ENCODE measurements at places on chromosomes 13 and 19.

DNA sequence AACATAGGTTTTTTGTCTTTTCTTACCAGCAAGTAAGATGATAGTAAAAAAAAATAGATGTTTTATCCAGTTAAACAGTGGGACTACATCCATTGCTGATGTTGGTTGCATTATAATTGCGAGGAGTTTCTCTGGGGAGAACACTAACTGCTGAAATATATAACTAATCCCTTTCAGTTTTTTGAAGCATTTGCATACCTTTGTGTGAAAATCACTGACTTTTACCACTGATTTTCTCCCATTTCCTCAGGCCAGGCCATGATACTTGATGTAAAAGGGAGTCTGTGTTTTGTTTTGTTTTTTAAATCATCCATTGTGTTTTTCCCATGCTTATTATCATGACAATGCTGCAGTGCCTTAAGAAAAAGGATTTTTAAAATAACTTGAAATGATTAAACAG, 699.5 kb downstream of the PCDH9 start:
- no peak for DNase-seq

DNA sequence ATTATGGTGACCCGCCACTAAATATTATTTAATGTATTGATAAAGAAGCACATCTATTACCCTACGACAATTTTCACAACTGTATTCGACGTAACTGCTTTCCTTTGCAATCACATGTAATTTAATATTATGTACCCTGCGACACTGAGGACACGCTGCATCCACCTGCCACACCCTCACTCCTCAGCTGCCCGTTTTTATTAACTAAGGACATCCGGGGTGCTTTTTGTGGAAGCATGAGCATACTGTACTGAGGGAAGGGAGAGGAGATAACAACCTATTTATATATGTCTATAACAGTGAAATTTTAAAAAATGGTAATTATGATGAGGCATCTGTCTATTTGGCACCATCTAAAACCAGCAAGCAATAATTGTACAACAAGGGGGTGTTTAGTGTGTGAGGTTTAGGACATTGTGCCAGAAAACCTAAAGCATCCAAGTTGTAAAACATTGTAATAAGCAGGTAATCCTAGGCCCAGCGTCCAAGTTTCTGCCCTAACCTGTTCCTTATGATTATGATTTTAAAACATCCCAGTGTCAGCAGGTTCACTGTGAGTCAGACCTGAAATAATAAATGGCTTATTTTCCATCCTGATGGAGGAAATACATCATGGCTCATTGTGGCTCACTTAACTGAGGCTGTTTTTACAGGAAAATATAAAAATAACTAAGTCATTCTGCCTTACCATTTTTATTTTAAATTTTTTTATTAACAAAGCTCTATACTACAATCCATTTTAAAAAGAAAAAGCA, 56.3 kb downstream of the FOXO1 start:
- no peak for DNase-seq

DNA sequence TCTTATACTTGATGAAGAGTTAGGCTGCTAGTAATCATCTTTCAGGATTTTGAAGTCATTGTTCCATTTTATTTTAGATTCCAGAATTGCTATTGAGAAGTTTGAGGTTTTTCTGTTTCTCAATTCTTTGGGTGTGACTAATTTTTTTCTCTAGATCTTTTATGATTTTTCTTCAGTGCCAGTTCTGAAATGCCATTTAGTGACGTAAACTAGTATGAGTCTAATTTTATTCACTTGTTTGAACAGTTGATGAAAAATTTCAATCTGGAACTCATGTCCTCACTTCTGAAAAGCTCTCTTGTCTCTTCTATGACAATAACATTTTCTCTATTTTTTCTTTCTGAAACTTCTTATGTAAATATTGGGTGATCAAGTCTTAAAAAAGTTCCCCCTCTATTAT, 188.5 kb upstream of the HTR2A start:
- DNase-seq = no peak

GRCh38 chr19:1164684-1165531, 9.2 kb downstream of the SBNO2 start:
- DNase-seq = no peak

- no peak for DNase-seq
These were observed 194.5 kb upstream of the UBL3 start for GRCh38 chr13:30044932-30045331.

DNA sequence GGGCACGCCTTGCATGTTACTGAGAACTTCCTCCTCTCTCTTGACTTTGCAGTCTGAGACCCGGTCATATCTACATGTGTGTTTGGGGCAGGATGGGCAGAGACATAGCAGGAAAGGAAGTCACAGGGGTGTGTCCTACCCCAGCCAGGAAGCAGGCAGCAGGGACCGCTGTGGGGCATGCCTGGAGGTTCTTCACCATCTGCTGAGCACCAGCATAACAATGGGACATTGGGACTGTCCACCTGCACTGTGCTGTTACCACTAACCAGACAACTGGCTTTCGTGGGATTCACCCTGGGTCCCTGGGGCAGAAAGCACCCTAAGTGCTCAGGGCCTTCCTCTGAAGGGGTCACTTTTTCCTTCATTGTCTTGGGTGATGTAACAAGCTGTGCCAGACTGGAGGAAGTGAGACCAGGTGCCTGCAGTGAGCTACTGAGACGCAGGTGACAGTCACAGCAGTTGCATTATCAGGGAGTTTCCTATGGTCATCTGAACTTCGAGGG, 2.6 kb upstream of the HAUS5 start:
- DNase-seq = no peak

- no peak for DNase-seq
These were observed 573.0 kb upstream of the SLITRK1 start for GRCh38 chr13:84455143-84455905.

GRCh38 chr13:40644838-40645604, 21.4 kb downstream of the FOXO1 start:
- no peak for DNase-seq

DNA sequence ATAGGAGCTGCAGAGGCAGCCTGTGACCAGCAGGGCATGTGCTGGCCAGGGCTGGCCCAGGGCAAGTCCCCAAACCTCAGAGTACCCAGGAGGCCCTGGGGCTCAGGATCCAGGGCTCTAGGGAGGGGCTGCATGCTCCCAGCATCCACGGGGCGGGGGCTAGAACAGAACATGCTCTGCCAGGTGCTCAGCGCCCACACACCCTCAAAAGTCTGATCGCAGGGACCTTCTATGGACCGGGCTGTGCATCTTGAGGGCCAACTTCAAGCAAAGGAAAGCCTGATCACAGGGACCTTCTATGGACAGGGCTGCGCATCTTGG, 33.5 kb downstream of the ELL start:
- DNase-seq = no peak

DNA sequence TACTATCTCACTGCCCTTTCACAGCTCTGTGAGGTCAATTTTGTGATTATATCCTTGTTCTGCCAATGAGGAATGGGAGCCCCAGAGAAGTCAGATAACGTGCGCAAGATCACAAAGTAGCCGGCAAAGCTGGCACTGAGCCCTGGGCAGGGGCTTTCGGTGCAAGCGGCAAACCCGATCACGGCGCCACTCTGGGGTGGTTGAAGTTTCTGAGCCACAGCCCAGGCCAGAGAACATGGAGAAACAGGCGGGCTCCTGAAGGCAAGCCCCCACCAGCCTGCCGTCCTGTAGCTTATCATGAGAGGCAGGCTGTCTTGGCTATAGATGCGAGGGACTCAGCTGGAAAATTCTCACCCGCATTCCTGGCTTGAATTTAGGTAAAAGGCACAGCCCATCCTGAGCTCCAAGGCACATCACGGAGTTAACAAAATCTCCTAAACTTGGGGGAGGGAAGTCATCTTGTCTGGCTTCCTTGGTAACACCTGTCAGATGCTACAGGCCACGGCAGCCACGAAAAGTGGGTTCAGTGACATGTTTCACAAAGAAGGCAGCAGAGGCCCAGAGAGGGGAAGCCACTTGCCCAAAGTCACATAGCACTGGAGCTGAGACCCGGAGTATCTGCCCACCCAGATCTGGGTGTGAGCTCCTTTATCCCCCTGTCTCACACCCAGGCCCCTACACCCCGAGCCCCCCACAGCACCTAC, 12.5 kb downstream of the TNNT1 start:
- DNase-seq = no peak

GRCh38 chr19:12802267-12803106, 618 bp downstream of the THSD8 start:
- no peak for DNase-seq

DNA sequence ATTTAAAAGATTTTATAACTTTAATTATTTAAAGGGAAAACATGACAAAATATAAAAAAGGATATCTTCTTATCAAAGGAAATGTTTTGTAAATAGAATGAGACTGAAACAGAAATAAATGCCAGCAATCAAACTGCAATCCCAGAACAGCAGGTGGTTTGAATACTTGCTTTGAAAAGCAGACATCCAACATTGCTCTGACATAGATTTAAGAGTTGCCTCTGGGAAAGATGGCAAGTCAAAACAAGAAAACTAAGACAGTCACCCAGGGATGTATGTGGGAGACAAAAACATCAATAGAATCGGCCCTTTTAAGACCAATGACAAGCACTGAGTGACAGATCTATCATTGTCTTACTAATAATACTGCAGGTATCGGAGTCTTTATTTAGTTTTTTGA, 789.7 kb upstream of the GPC6 start:
- no peak for DNase-seq

DNA sequence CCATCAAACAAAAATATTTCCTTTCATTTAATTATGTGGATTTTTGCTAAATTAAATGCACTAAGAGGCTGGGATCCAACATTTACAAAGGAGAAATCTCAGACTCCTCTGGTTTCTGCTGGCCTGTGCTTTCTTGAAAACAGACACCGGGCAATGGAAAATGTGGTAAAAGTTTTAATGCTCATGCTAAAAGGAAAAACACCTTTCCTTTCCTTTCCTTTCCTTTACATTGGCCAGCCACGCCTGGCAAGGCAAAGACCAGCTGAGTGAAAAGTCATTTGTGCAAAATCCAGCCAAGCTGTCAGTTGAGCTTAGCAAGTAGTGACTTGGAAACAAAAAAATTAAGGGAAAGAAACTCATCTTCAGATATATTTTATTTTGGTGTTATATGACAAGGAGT, 240.3 kb downstream of the LACC1 start:
- DNase-seq = no peak

GRCh38 chr13:84238381-84238780, 356.1 kb upstream of the SLITRK1 start:
- no peak for DNase-seq

GRCh38 chr13:36357692-36358091, 11.5 kb upstream of the SPART start:
- no peak for DNase-seq

DNA sequence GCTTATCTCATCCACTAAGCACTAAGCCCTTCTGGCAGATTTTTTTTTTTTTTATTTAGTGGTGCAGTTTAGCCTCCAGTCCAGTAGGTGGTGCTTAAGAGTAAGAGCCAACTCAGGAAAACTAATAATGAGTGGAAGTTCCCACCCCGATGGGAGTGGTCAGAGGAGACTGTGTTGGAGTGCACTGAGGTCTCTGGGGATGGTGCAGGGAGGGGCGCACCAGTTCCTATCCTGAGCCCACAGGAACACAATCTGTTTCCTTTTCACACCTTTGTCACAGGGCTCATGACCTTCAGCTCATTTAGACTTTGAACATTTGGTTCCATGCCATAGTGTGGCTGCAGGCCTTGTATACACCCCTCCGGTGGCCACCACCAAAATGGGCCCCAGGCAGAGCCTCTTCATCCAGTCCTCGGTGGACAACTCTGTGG, 367.4 kb downstream of the SPRY2 start:
- no peak for DNase-seq

DNA sequence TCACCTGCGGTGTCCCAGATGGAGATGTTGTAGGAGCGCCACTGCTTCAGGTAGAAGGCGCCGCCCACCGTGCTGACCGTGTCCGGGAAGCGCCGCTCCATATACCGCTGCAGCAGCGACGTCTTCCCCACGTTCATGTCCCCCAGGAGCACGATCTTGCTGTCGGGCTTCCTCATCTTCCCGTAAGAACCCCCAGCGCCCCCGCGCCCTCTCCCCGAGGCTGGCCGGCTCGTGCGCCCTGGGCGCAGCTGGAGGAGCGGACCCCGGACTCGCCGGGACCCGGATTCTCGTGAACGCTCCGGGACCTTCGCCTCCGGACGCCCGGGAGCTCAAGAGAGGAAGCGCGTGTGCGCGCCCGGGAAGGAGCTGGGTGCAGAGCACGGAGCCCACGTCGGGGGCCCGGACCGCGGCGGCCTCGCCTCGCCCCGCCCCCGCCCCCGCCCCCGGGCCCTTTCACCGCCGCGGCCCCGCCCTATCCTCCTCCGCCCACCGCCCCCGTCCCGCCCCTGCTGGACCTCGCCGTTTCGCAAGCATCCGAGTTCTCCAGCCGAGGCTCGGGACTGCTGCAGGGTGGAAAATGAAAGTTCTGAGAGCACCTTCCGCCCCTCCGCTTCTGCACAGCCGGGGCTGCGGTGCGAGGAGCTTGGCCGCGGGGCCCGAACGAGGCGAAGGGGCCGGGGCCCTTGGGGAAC, at the start of gene RAB20:
Gene RAB20, minus strand, starts transcription at position 379 of the 692 bp plus-strand sequence. Its CDS starts 203 bp downstream, at position 176.
- peak; percentile 23 for DNase-seq

DNA sequence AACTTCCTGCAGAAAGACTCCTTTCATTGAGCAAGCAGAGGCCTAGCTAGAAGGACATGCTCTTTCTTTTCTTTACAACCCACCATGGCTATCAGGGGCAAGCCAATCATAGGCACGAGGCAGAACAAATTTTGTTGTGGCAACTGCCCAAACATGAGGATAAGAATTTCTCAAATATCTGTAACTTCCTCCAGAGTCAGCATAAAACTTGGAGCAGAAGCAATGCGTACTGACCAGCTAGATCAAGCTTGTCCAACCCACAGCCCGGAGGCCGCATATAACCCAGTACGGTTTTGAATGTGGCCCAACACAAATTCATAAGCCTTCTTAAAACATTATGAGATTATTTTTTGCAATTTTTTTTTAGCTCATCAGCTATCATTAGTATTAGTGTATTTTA, 87.0 kb upstream of the SOX21 start:
- DNase-seq = no peak

GRCh38 chr13:24927810-24928404, 163.9 kb downstream of the RNF17 start:
- no peak for DNase-seq

GRCh38 chr19:39139305-39139874, 13.8 kb downstream of the PAK4 start:
- no peak for DNase-seq

DNA sequence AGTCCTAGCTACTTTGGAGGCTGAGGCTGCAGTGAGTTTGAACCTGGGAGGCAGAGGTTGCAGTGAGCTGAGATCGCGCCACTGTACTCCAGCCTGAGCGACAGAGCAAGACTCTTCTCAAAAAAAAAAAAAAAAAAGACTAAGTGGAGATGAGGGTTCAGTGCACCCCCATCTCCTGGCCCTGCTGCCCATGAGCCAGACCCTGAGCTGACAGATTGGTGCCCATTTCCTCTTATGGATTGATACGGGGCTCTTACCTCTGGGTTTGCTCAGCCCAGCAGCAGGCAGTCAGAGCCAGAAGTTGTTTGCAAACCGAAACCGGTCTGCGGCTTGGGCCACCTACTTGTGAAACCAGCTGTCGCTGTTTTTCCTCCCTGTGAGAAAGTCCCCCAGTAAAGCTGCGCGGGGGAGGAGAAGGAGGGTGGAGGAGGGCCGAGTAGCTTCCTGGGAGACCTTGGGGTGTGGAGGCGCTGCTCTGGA, 36.9 kb downstream of the ARRDC2 start:
- peak; percentile 64 for DNase-seq

GRCh38 chr19:10110076-10110971, 1.2 kb upstream of the P2RY11 start:
- DNase-seq = no peak

- no peak for DNase-seq
These were observed 110.5 kb downstream of the NDFIP2 start for GRCh38 chr13:79591493-79591892.

GRCh38 chr19:54600212-54600611, 6.8 kb downstream of the LILRA1 start:
- no peak for DNase-seq

GRCh38 chr19:21045028-21045427, 24.6 kb downstream of the ZNF430 start:
- DNase-seq = no peak

Data from stimulated activated CD8-positive, alpha-beta memory T cell treated with anti-CD3 and anti-CD28 coated beads, Interleukin-7, amount 100 ng/mL, for 1 hour (primary cell).